ENCODE measurements at places on chromosomes 16 and 17.

GRCh38 chr17:7081341-7082062 lies 1.5 kb upstream of the CLEC10A start:
- DNase-seq: no peak

GRCh38 chr17:2745317-2746037 lies 4.0 kb downstream of the CCDC92B start:
- DNase-seq: no peak

- DNase-seq: no peak
Measured at GRCh38 chr17:20986767-20987510, 55.9 kb downstream of the USP22 start.

GRCh38 chr16:75679366-75679765 lies 2.6 kb upstream of the CPHXL2 start:
- no peak for DNase-seq

GRCh38 chr17:31116167-31116566 lies 21.4 kb downstream of the NF1 start:
- DNase-seq: no peak

DNA sequence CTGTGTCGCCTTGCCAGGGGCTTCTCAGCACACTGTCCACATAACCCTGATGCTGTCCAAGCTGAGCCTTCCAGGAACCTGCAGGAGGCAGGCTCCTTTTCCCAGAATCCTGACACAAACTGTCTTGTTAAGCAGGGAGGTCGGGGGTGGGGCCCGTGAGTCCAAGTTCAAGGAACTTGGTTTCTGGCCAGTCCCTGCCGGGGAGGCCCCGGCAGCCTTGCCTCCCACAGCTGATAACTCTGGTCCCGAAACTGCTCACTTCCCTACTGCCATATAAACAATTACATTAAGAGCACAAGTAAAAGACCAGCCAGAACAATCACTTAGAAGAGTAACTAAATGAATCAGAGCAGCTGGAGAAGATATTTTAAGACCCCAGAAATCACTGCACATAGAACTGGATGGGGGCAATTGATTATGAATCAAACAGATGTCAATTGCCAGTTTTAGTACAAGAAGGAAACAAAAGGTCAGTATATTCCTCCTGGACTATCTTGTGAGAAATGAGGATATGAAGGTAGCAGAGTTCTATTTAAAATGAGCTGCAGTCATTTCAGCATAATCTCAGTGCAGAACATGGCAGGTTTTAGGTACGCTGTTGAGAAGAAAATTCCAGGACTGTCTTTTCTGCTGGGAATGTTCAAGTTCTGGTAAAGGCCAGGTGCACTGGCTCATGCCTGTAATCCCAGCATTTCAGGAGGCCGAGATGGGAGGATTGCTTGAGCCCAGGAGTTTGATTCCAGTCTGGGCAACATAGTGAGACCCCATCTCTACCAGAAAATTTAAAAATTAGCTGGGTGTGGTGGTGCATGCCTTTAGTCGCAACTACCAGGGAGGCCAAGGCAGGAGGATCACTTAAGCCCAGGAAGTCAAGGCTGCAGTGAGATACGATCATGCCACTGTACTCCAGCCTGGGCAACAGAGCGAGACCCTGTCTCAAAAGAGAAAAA lies 169.8 kb downstream of the PITPNC1 start:
- DNase-seq: no peak

GRCh38 chr17:50372222-50372757 lies 694 bp downstream of the MRPL27 start:
- no peak for DNase-seq

DNA sequence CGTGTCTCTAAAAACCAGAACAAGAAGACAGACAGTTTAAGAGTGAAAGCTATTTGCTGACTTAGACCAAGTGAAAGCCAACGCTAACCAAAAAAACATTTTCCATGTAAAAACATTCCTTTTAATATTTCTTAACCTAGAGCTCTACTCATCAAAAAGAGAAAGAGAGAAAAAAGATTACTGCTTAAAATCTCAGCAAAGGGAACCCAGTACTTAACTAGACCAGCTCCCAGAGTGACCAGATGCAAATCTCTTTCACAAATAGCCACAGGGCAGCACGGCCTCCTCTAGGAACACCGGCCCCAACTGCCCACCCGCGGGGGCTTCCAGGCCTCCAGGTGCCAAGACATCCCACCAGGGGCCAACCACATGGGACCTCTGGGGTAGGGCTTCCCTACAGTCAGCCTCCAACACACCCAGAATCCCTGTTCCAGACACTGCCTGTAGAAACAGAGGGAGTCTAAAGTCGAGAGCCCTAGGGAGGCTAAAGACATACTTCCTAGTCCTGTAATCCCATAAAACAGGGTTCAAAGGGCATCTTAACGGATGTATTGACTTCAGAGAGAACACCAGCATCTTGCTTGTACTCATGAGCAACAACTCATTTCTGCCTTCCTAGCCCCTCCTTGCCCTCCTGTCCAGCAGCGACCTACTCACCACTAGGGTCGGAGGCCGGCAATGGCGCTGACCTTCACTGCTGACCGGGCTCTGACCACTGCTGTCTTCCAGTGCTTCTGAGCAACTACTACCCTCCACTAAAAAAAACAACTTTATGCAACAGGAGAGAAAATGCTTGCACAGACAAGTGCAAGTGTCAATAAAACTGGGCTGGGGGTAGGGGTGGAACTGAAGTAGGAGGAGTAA lies 21.3 kb downstream of the ZCCHC14 start:
- no peak for DNase-seq

DNA sequence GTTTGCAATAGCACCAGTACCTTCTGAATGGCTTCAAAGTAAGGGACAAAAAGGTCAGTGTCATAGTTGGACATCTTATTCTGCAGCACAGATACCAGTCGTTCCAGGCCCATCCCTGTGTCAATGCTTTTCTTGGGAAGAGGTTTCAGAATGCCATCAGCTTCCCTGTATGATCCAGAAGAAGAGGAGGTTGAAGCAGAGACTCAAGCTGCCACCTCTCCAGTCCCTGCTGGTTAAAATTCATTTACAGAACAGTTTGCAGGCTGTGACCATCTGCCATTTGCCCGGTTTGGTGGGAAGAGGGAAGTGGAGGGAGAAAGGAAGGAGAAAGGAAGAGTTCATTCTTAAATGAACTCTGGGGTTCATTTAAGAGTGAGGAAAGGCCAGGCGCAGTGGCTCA lies 18.4 kb upstream of the EXOSC6 start:
- DNase-seq: no peak

DNA sequence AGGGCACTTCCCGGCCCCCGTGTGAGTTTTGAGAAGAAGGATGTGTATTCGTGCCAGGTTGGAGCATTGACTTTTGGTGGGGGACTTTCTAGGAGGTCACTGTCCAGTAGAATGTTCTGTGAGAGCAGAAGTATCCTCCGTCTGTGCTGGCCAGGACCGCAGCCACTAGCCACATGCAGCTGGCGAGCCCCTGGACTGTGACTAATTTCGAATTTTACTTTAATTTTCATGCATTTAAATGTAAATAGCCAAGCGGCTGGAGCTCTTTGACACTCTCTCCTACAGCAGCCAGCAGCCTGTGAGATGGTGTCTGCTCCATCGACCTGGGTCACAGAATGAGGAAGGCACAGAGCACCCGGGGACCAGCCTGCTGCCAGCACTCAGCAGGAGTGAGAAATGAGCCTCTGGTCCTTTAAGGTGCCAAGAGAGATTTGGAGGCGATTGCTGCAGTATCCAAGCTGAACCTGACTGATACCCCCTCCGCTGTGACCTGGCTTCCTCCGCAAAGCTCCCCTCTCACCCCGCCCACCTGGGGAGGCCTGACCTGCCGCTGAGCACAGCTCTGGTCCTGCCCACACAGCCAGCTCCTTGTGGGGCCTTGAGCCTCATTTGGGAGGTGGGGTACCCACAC lies 7.8 kb downstream of the ATP2A3 start:
- DNase-seq: no peak

- DNase-seq: no peak
Measured at GRCh38 chr16:77937473-77938149, 84.7 kb upstream of the CLEC3A start.

DNA sequence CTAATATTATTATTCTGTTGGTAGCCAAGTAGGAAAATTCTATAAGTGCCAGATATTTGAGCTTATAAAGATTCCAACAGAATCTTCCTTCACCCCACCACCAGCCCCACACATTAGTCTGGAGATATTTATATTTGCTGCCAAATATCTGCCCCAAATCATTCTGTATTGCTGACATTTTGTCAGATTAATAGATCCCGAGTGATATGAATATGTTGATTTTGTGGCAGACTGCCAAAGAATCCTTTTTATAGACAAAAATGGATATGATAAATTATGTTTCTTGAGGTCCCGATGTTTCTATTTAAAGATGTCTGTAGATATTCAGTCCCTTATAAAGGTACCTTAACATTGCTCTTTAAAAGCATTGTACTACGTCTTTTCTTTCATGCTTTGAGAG lies 162.2 kb upstream of the KCNJ16 start:
- DNase-seq: no peak

GRCh38 chr17:27984816-27985215 lies 57.7 kb upstream of the NLK start:
- no peak for DNase-seq

GRCh38 chr17:79871131-79871530 lies 31.9 kb upstream of the CBX4 start:
- DNase-seq: no peak

GRCh38 chr17:81667754-81668153 lies 1.2 kb downstream of the CCDC137 start:
- DNase-seq: no peak

GRCh38 chr17:49977463-49978389 lies 8.7 kb downstream of the DLX4 start:
- DNase-seq: no peak

DNA sequence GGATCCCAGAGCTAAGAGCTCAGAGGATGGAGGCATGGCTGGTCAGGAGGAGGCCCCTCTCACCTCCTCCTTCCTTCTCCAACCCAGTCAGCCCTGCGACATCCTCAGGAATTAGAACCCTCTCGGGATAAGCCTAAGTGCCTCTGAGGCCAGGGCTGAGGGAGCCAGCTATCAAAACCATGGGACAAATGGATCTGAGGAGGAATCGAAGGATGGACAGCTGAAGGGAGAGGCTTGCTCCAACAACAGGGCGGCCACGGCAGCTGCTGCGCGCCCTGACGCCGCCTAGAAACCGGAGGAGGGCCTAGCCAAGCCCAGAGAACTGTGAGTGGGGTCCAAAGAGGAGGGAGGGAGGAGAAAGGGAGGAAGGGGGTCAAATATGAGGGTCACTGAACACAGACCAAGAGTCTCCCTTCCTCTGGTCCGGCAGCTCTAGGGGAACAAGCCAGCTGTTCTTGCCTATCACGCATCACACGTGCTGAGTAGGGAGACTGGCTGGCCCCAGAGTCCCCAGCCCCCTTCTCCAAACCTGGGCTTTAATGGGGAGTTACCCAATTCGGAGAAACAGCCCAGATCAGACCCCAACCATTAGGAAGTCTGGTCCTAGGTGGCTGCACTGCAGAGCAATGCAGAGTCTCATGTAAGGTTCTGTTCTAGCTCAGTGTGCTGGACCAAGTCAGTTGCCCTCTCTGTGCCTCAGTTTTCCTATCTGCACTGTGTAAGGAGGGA lies 5.9 kb upstream of the HOXB13 start:
- DNase-seq: no peak

DNA sequence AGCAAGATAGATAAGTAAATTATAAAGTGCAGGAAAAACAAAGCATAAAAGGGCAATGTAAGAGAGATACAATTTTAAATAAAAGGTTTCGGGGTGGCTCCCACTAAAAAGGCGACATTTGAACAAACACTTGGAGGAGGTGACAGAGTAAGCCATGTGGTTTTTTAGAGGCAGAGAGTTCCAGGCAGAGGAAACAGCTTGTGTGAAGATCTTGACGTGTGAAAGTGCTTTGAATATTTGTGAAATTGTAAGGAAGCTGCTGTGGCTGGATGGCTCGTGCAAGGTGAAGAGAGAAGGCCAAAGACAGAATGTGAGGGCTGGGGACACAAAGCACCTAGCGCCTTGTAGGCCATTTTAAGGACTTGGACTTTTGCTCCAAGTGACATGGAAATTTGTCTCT lies 28.6 kb upstream of the HYDIN start:
- no peak for DNase-seq

GRCh38 chr17:35809855-35810461 lies 674 bp downstream of the TAF15 start:
- DNase-seq: no peak

DNA sequence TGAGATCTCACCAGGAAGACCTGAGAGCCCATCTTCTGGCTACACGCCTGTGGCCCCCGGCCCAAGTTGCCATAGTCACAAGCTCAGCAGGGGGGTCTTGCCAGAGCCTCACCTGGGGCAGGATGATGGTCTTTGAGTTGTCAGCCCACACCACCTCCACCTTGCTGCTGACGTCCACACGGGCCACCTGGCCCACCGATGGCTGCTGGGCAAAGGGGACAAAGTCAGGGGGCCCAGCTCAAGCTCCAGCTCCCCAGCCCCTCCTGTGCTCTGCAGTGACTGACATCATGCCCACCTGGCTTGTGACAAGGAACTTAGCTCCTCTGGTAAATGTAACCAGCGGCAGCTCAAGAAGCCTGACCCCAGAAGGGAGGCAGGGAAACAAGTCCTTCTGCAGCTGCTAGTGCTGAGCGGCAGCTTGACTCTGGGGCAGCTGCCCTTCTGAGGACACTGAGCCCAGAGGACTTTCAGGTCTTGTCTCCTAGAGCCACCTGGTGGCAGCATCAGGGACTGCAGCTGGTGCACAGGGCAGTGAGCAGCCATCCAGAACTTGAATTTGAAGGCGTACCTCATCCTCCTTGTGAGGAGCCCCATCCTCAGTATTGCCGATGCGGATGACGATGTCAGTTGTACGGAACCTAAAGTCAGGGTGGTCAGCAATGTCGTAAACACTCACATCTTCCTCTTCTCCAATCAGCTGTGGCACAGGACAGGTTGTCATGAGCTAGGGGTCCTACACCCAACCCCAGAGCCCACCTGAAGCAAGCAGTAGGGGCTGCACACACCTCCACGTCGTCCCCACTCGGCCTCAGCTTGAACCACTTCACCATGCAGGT lies 13.5 kb downstream of the SPHK1 start:
- peak; percentile 71 for DNase-seq

DNA sequence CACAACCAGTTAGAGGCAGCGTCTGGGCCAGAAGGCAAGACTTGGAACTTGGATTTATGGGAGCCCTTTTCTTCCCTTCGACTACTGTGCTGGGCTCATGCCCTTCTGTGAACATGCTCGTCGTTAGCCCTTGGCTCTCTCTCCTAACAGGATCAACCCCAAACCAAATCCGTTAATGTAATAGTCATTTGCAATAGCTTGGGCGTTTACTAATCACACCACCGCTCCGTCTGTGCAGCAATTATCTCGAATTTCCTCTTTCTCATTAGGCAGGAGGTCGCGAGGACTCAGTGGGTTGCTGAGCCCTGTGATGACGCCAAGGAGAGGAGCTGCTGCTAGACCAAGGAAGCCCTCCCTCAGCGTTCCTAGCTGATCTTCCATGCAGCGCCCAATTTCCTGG lies 114.7 kb downstream of the ENGASE start:
- no peak for DNase-seq

- DNase-seq: no peak
Measured at GRCh38 chr17:50609380-50610074, 25.2 kb upstream of the ABCC3 start.

DNA sequence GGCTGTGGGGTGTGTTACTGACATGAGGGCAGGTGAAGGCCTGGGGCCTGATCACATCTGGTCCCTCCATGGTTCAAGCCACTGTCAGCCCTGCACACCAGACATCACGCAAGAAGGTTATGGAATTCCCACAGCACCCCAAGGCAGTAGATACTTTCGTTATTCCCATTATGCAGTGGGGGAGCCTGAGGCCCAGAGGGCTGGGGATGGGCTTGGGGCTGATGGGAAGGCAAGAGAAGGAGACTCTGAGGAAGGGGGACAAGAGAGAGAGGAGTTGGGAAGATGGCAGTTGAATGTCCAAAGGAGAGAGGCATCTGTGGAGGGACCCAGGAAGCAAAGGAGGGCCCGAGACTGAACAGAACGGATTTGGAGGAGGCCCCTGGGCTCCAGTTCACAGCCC lies 34.7 kb downstream of the TRPV2 start:
- DNase-seq: no peak
